Neuronal stem cell (in vitro differentiated cells): ENCODE measurements at places on chromosomes 5 and 9.
A peak's percentile ranks its signal among the peaks of the same experiment; 100 is the strongest.

- DNase-seq, result peak; percentile 24
Observed at GRCh38 chr5:77560677-77561263, 68.7 kb upstream of the WDR41 start.

DNA sequence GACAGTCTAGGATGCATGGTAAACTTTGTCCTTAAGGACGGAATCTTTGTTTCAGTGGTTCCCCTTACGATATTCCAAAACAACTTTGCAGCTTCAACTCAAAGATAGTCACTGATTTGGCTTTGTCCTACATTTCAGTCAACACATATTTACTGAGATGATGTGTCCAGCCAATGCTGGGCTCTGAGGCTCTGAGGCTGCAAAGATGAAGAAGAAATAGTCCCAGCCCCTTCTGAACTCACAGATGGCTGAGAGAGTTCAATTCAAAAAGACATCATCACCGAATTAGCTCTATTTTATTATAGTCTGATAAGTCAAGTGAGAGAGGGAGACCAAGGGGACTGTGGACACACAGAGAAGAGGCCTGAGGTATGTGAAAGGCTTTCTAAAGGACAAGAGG lies 544.0 kb downstream of the ACTL7B start:
- DNase-seq, result no peak

DNA sequence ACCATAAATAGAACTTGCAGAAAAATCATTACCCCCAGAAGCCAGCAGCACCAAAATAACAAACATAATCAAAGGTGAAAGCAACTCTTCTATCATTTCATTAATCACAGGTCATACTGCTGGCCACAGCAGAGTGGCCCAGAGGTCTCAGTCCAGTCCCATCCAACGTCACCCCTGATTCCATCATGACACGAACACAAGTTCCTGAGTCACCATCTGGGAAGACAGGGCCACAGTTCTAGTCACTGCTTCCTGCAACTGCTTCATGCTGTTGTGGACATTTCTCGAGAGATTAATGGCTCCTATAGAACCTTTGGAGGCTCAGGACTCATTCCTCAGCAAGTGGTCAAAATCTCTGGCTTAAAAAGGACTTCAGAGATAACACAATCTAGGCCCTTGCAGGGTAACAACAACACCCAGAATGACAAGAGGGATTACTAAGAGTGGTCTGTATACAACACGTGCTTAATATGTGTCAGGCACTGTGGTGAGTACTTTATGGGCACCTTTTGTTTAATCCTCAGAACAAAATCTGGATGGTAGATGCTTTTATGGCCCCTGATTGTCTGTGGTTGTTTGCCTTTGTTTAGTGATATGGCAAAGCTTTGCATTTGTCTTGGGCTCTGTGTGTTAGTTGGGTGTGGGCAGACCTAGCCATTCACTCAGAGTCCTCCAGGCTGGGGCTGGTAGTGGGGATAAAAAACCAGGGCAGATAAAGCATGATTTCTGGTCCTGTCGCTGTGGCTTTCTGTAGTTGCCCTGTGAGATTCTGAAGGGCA lies 184.3 kb downstream of the DAB2IP start:
- no peak for DNase-seq

DNA sequence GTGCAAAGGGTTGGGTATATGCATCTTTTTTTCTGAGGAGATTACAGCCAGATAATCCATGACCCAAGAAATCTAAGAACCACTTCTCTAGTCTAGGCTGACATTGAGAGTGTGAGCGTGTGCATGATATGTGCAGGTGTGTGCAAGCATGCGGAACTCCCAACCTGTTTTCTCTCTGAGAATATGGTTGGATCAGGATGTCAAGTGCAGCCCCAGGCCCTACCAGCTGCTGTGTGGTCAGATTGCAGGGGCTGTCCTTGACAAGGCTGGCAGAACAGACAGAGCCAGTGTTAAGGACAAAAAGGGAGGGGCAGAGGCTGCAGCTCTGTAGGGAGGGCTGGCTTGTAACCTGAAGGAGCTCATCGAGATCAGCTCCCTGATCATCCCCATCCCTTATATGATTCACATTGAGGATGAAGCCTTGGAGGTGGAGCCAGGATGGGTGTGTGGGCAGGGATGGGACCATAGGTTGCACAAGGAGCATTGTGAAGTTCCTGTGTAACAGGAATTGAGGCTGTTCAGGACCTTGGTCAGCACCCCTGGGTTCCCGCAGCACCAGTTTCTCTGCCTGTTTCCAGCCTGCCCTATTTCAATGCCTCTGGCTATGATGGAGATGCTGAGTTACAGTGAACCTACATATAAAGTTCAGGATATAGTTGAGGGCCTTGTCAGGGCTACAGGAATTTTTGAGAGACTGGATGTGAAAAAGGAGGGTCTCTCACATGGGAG lies 52.6 kb upstream of the ARAP3 start:
- DNase-seq, result peak; percentile 72

DNA sequence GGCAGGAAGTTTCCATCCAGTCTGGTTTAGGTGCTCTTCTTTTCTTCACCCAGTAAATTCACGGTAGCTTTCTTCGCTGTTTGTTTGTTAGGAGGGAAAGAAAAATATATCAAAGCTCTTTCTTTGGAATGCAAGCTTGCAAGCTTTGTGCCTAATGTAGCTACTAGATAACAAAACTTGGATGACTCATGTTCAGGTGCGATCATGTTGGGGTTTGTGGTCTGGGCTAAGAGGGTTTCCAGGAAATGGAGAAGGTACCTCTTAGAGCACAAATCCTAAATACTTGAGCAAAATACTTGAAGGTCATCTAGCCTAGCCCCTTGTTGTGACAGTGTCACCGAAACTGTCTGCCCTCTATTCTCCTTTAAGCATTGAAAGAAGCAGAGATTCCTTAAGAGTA lies 17.7 kb downstream of the SRP19 start:
- DNase-seq, result no peak

DNA sequence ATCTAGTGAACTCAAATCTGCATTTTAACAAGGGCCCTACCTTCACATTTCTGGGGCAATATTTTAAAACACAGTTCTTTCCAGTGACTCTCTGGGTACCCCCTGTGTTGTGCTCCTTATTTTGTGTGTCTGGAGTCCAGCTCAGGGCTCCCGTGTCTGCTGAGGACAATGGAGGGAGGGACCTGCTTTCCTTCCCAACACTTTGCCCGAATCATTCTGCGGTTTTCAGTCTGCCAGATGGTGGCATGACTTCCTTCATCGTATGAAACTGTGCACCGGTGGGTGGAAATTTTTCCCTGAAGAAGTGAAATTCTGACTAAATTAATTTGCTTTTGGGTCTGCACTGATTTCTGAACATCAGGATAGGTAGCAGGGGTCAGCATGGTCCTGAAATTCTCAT lies 153.6 kb upstream of the CD180 start:
- no peak for DNase-seq

- DNase-seq, result no peak
Observed at GRCh38 chr5:36452424-36453006, 150.8 kb upstream of the RANBP3L start.

DNA sequence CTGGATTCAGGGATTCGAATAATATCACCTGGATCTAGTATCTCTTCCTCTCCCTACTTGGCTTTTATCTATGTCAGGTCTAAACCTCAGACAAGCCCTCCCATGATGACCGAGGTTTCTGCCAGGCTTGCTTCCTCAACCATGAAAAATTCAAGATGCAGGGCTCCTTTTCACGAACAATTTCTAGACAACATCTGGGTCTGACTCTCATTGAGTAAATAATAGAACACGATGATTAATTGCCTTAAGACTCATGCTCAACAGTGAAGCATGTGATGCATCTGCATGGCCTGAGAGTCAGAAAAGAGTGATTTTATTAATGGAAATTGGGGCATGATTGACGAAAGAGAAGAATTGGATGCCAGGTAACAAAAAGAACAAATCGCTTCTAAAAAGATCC lies 277.2 kb upstream of the ZNF608 start:
- no peak for DNase-seq

- DNase-seq, result no peak
Observed at GRCh38 chr5:112018846-112019245, 261.9 kb upstream of the NREP start.

GRCh38 chr5:10969684-10970180 lies 208.7 kb upstream of the DAP start:
- DNase-seq, result no peak

- DNase-seq, result no peak
Observed at GRCh38 chr9:132750668-132751067, 80.4 kb downstream of the GTF3C4 start.

GRCh38 chr5:67221487-67222242 lies 25.1 kb upstream of the CD180 start:
- no peak for DNase-seq

DNA sequence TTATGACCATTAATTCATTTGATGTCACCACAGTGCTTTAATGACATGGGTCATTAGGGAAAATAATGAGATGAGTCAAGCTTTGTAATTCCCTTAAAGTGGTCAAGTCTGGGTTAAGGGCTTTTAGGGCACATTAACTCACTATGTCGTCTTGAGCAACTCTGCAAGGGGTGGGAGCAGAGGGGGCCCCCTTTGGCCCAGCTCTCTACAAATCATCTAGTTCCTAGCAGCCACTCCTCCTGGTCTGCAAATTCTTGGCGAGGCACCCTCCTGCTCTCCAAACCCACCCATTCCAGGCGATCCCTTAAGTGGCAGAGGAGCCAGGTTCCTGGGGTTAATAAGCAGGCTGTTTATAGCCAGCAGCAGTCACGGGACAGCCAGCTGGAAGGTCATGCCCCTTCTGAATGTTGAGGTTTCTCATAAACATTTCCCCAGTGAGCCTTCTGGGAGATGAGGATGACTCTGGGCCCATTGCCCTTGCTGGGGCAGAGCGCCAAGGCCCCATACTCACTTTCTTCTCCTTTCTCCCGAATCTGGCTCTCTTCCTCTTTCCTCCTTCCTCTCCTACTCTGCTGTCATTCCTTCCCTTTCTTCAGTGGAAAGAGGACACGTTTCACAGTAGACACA lies 14.3 kb upstream of the GPX3 start:
- DNase-seq, result no peak

DNA sequence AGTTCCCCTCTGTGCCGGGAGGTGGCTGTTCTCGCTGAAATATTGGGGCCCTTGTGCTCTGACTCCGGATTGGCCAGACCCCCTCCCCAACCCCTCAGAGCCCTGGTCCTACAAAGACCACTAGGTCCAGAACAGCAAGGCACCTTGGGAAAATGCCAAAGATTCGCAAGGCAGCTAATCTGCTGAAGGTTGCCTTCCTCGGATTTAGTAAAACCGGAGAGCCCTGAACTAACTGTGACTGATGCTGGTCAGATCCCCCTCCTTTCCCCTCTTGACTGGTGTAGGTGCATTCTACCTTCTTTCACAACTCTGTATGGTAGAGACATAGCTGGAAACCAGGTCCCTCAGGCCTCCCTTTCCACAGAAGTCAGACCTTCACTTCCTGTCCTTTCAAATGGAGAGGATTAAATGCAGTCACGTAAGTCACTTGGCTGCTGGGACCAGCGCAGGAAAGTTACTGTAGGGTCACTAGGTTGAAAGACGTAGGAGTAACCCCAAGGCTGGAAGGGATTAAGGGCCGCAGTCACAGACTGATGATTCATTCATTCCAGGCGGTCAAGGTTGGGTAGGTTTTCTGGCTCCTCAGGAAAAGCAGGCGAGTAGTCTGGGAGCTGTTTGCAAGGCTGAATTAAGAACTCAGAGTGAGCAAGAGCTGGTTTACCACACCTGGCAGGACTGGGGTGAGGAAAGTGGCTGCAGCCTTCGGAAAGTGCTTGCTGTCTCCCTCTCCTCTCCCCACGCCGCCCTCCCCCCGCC lies 5.3 kb downstream of the BARX1 start:
- no peak for DNase-seq

GRCh38 chr5:159286420-159287035 lies 23.4 kb downstream of the UBLCP1 start:
- no peak for DNase-seq

DNA sequence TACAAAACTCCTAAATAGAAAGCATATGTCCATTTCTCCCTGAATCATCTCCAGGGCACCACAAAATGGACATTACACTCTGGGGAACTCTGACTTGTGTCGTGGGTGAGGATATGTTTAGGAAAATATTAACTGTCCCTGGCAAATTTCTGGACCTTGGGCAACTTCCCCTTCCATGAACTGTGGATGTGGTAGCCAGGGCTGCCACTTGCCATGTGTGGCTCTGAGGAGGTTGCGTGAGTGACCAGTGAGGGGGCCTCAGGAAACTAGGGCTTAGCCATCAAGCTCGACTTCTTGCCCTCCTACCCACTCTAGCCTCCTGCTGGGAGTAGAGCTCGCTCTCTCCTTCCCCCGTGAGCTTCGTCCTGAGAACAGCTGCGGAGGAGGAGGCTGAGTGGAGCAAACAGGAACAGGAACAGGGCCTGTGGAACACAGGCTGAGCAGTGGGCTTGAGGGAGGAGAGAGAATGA lies 13.8 kb upstream of the STC2 start:
- no peak for DNase-seq

DNA sequence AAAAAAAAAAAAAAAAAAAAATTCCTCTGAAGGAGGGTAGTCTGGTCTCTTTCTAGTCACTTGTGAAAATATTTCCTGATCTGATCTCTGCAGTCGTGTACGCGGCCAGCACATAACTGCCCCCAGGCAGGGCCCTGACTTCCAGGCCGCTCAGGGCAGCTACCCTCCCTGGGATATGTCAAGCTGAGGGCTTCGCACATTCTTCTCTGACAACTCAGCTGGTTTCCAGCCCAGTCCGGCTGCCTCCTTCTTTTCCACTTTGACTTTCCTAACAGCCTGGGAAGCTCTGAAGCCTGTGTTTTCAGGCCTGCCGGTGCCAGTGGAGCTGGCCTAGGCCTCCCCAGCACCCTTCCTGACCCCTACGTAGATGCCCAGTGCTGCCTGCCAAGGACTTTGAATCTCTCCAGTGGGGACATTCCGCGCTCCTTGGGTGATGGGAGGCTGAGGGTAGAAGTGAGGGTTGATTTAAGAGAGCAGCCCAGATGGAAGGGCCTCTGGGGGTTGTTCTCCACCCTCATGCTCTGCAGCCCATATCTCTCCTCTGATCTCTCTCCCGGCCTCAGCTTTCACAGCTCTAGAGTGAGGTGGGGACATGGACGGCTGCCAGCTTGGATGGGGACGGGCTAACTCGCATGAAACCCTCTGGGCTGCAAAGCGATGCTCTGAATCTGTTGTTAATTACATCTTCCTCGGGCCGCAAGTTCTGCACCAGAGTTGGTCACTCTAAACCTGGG lies 20.7 kb downstream of the COL5A1 start:
- DNase-seq, result no peak

DNA sequence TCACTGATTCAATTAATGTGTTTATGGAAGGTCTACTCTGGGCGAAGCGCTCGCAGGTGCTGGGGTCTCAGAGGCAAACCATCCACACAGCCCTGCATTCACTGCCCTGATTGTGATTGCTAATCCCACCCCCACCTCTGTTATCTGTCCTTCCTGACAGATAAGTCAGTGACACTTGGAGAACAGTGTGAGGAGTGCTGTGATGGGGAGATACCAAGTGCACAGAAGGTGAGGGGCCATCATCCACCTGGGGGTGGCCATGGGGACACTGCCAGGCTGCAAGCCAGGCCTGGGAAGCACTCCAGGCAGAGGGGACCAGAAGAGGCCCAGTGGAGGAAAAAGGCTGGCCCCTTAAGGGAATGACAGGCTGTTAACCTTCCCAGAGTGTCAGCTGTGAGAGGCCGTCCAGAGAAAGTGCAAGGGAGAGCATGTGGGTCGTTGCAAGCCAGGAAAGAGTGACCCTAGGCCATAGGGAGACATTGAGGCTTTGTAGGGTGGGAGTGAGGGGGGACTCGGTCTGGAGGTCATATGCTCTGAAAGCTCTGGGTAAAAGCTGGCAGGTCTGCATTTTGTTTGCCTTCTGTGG lies 18.0 kb downstream of the IL9 start:
- DNase-seq, result no peak

- no peak for DNase-seq
Observed at GRCh38 chr5:130017173-130017572, 112.9 kb downstream of the CHSY3 start.

- no peak for DNase-seq
Observed at GRCh38 chr9:135605238-135605781, 34.0 kb downstream of the GLT6D1 start.

GRCh38 chr5:132203464-132203818 lies 24.2 kb downstream of the P4HA2 start:
- DNase-seq, result no peak
